ENCODE measurements at places on chromosomes 7 and 10.

GRCh38 chr10:98376485-98376884, 38.5 kb downstream of the PYROXD2 start:
- no peak for DNase-seq

- no peak for DNase-seq
Observed at GRCh38 chr7:35727571-35727970, 32.6 kb upstream of the HERPUD2 start.

DNA sequence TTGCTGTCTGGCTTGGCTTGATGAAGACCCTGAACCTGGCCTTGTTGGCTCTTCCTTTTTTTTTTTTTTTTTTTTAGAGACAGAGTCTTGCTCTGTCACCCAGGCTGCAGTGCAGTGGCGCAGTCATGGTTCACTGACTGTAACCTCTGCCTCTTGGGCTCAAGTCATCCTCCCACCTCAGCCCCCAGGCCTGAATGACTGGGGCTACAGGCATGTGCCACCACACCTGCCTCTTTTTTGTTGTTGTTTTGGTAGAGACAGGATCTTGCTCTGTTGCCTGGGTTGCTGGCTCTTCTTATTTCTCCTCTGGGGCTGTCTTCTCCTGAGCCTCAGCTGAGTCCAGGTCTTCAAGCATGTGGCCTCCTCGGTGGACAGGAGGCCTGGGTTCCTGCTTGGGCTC, 44.7 kb downstream of the PRF1 start:
- DNase-seq: no peak

GRCh38 chr7:74027683-74028320, at the start of gene ELN:
Gene ELN, plus strand, starts transcription at chr7:74028173. Its CDS starts 15 bp downstream, at chr7:74028188.
- no peak for DNase-seq

DNA sequence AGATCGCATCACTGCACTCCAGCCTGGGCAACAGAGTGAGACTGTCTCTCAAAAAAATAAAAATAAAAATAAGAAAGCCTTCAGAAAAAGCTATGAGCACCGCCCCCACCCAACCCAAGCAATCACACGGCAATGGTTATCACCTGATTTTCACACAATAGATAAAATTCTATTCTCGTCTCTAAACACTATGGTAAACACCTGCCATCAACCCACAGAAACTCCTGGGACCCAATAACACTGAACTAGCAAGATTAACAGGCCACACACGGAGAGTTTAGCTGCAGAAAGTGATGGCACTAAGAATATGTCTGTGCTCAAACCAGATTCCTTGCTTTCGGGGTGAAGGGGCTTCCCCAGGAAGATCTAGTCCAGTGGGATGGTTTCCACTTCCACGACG, 173.8 kb downstream of the DIP2C start:
- no peak for DNase-seq
